ENCODE measurements at places on chromosomes 7 and 10.

- no peak for DNase-seq
Observed at GRCh38 chr10:12308057-12308456, 41.3 kb upstream of the CAMK1D start.

- DNase-seq: no peak
Observed at GRCh38 chr10:93493162-93493561, 3.2 kb upstream of the CEP55 start.

DNA sequence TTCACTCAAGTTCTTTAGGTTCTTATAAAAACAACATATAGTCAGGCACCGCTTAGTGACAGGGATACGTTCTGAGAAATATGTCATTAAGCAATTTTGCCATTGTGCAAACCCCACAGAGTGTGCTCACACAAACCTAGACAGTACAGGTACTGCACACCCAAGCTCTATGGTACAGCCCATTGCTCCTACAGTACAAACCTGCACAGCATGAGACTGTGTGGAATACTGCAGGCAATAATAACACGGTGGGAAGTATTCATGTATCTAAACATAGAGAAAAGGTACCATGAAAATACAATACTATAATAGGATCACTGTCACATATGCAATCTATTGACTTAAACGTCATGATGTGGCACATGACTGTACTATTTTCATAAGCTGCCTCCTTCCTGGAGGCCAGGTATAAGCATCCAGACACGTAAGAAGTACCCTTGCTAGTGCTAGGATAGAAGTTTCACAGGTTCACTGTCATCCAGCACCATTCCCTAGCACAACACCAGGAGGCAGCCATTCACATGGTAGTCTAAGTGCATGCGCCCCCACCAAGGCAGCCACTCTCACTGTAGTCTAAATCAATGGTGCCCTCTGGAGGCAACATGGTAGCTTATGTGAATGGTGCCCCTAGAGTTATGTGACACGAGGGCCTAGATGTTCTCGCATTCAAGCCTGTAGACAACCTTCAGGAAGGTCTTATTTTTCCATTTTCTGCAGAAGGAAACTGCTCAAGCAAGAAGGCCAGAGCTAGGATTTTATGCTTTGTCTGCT lies 98.5 kb downstream of the ARHGAP22 start:
- peak; percentile 26 for DNase-seq

- DNase-seq: no peak
Observed at GRCh38 chr7:98040626-98041360, 50.8 kb upstream of the OCM2 start.

GRCh38 chr7:124575176-124575575 lies 190.4 kb downstream of the GPR37 start:
- DNase-seq: no peak

DNA sequence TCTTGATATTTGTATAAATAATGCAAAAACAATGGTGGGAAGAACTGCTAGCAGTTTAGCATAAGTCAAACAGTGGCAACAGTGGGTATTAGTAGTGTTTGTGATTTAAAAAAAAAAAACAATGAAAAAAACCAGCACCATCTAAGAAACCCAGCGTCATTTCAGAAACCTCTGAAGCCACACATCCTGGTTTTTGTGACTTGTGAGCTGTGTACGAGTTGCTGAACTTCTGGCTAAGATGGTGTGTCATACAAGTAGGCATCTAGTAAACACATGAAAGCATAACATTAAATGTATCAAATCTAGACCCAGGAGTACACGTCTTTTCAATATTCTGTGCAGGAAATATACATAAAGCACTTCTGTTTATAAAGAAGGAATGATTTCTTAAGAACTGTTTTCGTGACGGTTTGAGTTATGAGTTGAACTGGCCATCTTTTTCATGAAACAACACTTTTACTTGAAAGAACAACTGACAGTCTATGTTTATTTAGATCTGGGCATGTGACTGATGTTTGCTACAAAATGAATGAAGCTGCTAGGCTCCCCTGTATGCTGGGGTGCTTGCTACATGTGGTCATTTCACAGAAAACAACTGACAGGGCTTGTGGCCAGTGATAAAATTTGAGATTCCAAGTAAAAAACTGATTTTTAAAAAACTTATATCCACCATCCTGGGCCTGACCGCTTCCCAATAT lies 143.5 kb downstream of the PIP4K2A start:
- no peak for DNase-seq

DNA sequence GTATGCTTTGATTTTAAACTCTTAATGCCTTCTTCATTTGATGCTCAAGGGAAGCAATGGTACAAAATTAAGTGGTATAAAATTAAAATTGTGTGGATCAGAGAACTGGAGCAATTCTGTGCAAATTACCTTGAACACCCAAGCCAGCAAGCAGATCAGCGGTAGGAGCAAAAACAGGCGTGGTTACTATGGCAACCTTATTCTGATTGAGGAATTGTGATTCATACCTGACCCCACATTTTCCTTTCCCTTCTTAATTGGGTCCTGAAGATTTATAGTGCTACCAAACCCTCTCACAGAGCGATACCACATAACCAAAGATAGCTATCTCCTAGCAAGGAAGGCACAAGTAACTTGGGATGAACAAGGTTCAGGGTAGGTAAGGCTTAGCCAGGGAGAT lies 72.5 kb upstream of the FZD1 start:
- DNase-seq: no peak

DNA sequence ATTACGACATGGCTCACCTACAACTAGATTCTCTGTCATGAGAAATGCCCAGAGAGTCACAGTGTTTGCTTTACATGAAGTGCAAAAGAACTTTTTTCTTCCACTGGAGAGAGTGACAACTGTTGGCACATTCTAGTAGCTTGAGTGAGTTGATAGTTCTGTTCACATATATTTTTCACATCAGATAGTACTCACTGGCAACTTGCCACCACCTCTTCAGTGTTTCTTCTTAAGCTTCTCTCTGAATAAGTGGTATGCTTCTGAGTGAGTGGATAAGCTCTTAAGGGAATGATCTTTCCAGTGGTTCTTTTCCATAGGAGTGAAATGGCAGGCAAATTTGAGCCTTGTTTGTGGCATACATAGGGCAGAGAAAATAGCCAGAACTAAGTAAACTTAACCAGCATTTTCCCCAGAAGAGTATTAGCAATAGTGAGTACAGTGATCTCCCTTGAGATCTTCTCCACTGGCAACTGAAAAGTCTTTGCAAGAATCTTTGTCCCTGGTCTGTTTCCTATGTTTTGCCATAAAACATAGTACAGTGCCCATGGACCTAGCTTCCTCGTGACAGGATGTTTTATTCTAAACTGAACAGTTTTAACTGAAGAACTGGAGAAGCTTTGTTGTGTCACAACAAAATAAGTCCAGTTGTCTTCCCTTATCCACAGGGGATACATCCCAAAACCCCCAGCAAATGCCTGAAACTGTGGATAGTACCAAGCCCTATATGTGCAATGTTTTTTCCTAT lies 125.4 kb upstream of the CDK13 start:
- no peak for DNase-seq

DNA sequence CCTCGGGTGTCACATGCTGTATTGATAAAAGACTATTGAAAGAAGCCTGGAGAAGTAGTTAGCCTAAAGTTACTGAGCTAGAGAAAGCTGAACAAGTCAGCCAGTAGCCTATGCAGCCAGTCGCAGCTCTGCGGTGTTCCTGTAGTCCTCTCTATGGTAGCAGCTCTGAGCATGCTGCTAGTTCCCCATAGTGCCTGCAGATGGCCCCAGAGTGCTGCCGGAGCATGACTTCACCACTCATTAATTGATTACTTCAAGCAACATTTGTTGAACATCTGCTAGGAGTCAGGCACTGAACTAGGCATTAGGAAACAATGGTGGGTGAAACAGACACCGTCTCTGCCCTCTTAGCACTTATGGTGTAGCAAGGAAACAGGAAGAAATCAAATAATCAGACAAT lies 422.7 kb downstream of the SORCS3 start:
- peak; percentile 56 for DNase-seq

DNA sequence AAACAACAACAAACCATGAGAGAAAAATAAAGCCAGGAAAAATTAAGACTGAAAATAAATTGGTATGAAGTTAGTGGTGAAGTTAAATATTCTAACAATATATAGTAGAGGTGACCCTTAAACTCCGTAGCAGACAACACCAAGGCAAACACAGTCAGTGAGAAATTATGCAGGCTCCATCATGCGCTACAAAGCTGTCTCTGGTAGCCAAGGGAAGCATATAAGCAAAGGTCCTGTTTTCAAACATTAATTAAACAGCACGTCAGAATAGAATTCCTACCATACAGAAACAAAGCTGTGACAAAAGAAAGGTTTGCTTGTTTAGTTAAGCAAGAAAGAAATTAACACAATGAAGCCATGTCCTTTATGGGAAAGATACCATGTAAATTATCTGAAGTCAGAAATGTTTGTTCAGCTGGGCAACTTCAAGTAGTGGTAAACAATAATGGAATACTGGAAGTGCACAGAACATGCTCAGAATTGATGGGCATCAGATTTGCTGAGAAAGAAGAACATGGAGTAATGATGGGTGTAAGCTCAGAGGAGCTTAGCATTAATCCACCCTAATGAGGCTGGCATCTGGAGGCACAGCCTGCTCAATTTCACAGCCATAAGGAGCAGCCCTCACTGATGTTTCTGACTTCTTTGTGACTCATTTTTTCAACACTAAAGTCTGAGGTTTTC lies 75.7 kb downstream of the IGF2BP3 start:
- no peak for DNase-seq

- peak; percentile 21 for DNase-seq
Observed at GRCh38 chr10:48934672-48935501, 4.8 kb downstream of the LRRC18 start.

DNA sequence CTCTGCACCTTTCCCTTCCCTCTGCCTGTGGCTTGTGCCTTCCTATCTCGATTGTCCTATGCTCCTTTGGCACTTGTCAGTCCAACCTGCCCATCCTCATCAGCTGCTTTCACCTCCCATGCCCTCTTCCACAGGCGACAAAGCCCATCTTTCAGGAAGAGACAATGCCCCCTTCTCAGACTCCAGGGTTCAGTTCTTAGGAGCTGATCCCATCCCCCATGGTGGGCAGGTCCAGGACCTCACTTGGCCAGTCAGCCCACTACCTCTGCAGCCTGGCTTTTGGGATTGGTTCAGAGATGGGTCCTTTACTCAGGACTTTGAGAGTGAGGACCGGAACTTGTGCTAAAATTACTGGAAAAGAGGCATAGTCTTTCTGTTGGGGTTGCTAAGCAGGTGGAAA lies 74.0 kb upstream of the NANOS1 start:
- no peak for DNase-seq

DNA sequence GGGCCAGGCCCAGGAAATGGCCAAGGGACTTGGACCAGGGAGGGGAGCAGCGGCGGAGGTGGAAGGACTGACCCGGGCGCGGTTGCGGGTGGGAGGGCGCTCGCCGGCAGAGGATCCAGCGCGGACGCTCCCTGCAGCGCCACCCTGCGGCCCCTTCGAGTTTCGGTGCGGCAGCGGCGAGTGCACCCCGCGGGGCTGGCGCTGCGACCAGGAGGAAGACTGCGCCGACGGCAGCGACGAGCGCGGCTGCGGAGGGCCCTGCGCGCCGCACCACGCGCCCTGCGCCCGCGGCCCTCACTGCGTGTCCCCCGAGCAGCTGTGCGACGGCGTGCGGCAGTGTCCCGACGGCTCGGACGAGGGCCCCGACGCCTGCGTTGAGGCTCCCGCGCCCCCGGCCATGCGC lies 16.8 kb upstream of the ZNF467 start:
- DNase-seq: peak; percentile 48

DNA sequence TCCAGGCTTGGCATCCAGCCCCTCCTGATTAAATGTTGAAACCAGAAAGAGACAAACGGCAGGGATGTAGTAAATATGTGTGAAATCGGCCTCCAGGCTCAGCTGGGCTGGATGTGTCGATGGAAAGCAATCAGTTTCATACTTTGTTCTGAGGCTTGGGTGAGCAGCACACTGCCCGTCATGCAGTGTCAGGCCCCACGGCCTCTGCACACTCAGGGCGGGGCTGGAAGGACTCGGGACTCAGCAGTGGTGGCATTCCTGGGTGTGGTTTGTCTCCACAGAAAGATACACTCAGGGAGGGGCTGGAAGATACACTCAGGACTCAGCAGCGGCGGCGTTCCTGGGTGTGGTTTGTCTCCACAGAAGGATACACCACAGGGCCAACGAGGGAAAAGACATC lies 22.0 kb downstream of the ADGRA1 start:
- no peak for DNase-seq

GRCh38 chr10:121633056-121633455 lies 34.8 kb upstream of the FGFR2 start:
- peak; percentile 49 for DNase-seq
